ENCODE measurements at places on chromosomes 3 and 15.

DNA sequence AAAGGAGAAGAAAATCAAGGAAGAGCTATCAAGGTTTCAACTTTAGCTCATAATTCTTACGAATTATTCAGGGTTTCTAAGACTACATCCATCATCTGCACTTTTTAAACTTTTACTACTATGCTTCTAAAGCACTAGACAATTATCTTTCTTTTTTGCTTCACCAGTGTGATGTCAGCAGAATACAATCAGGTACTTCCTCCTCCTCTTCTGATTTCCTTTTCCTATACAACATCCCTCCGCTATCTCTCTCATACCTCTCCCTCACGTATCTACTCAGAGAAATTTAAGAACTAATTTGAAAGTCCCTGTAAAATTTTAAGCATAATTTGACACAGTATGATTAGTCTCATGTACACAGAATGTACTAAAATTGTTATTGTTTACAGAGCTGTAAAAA, 47.3 kb upstream of the USP50 start:
- DNase-seq = no peak

DNA sequence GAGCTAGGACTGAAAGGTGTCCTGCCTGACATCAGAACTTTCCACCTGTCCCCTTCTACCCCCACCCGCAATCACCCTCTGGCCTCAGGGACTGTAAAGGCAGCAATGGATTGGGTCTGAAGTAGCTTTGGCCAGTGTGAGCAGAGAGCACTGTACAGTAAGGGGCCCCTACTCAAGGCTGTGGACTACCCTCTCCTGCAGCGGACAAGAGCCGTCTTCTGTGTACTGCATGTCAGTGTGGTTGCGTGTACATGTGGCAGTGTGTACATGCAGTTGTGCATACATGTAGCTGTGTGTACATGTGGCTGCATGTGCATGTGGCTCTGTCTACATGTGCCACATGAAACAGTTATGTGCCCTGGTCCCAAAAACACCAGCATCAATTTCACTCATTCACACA, 205.9 kb upstream of the LINGO1 start:
- no peak for DNase-seq

DNA sequence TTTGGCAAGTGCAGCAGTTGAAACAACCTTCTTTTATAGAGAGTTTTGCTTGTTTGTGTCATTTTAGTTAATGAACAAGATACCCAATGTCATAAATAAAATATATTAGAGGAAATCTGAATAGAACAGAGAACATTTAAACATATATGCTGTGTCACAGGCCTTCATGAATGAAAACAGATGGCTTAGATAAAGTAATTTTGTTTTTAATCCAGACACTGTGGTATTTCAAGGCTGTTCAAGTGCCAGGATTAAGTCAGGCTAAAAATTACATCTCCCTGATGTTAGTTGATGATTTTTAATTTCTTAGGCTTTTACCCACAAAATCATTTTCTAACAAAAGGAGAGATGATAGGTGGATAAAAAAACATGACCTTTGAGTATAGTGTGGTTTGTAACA, 4.9 kb upstream of the ACKR4 start:
- DNase-seq = no peak

DNA sequence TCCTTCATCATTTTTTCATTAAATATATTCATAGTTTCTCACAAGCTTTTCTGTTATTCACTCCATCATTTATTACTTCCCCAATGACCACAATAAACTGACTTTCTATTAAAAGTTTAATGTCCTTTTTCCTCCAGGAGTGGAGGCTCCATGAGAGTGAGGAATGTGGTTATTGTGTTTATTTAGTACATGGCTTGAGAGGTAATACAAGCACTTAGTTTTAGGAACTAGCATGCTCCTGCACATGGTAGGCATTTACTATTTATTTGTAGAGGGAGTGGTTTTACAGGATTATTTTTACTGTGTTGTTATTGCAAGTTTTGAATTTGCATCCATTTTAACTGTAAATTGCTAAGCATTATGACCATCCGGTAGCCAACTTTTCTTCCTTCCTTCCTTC, 412.9 kb upstream of the SUCLG2 start:
- no peak for DNase-seq

DNA sequence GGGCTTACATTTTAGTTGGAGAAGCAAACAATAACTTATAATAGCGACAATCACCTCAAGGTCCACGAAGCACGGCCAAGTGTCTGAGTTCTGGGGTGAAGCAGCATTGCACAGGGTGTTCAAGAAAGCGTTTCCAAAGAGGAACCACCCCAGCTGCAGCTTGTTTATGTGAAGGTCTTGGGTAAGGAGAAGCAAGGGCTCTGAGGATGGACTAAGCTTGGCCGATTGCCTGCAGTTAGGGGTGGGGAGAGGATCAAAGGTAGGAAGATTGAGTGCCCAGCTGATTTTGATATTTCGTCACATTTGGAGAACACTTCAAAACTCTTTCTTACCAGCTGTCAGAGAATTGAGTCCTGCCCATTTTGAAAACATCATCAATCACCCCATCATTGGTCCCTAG, 321.6 kb upstream of the DNAJC19 start:
- DNase-seq = no peak

GRCh38 chr3:129184396-129184657, 631 bp upstream of the CNBP start:
- DNase-seq = peak; percentile 25

DNA sequence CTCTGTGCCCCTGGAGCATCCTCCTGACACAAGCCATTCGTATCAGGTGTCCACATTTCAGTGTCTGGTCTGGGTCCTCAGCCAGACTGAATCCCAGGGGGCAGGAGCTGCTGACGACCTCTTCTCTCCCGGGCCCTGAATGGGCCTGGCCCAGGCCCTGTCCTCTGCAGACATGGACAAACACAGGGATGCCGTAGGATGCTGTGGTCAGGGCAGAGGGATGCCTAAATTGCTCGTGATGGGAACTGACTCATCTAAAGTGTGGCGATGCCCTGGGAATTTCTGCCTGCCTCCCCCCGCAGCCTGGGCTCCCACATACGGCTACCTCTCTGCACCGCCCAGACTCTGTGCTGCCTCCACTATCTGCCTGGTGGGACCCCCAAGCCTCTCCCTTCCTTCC, 58.5 kb upstream of the CTSH start:
- DNase-seq = peak; percentile 85

DNA sequence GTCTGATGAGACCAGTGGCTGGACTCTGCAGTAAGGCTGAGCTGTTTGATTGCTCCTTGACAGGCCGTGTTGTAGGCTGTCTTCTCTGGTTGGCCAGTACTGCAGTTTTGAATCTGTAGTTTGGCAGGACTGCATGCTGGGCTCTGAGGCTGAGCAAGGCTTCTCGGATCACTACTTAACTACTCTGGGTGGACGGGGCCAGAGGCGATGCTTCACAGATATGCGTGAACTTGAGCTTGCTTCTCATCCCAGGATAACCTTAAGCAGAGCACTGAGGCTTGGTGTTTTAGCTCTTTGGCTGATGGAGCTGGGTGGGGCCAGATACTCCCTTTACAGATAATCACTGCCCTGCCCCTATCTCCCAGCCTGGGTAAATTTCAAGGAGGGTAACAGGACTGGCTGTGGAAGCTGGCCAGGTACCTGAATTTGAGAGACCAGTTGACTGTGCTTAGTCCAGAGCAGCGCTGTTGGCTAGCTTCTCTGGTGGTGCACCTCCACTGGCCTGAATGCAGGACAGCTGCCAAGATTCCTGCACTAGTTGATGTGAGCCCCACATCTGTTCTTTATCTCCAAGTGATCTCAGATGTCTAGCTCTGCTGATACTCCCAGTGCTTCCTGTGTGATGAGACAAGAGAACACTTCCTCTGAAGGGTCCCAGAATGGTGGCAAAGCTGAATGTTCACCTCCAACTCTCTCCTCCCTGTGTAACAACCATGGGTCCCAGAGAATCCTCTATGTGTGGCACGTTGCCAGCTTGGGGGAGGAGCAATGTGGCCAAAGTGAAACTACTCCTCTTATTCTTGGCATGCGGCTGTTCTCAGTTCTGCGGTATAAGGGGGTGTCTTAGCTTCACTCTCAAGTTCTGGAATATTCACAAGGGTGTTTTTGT, 37.9 kb downstream of the RPL39L start:
- DNase-seq = peak; percentile 72

DNA sequence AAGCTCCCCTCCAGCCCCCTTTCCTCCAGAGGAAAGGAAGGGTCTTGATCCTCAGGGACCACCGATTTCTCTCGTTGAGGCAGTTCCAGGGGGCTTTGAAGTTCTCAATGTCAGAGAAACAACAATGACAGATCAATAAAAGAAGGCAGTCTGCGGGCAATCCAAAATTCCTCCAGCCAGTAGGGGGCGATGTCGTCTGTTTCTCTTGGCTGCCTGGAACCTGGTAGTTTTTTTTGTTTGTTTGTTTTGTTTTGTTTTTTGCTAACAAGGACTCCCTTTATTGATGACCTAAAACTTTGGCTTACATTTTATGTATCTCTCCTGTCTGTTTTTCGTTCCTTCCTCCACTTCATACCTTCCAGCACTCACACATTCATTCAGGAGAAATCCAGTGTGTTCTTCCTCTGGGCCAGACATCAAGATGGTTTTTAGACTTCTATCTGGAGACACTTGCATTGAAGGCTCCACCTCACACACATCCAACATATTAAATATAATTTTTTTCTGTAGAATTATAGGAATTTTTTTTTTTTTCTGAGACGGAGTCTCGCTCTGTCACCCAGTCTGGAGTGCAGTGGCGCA, 276.6 kb downstream of the RPLP1 start:
- peak; percentile 24 for DNase-seq

DNA sequence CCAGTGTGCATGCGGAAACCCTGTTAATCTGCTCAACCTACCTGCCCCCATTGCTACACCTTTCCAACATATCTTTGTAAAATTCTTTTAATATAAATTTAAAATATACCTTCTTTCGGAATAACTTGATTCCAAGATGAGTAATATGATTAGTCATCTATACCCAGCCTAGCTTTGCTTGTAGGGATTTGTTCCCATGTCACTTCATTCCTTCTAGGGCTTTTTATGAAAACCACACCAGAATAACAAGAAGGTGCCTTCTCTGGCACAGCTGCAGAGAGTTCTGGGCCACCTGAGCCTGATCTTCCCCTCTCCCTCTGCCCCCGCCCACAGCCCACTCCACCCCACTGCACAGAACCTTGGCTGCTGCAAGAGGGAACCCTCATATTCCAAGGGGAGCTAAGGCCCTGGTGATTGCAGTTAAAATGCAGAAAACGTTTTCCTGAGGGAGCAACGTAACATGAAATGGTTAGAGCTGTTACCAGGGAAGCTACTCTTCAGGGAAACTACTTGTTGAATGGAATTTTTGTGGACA, 38.6 kb upstream of the HACD2 start:
- DNase-seq = no peak

- DNase-seq = no peak
Observed at GRCh38 chr15:96410175-96411055, 79.9 kb downstream of the NR2F2 start.

DNA sequence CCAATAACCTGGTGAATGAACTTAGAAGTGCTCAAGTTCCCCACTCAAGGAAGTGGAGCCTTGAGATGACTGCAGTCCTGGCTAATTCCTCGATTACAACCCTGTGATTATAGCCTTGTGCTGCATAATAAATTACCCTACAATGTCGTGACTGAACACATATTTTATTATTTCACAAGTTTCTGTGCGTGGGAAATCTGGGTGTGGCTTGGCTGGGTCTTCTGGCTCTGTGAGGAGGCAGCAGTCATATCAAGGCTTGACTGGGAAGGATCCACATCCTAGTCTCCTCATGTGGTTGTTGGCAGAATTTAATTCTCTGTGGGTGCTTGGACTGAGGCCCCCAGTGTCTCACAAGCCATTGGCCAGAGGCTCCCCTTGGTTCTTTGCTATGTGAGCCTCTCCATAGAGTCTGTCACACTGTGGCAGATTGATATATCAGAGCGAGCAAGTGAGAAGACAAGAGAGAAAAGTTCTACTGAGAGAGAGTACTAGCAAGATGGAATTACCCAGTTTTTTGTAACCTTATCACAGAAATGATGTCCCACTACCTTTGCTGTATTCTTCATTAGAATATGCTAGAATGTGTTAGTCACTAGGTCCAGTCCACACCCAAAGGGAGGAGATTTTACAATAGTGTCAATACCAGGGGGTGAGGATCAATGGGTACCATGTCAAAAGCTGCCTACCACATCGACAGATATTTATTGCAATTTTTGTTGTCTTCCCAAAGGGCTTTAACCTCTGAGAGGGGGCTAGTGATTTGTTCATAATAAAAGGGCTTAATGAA, 102.8 kb upstream of the TBC1D5 start:
- no peak for DNase-seq

DNA sequence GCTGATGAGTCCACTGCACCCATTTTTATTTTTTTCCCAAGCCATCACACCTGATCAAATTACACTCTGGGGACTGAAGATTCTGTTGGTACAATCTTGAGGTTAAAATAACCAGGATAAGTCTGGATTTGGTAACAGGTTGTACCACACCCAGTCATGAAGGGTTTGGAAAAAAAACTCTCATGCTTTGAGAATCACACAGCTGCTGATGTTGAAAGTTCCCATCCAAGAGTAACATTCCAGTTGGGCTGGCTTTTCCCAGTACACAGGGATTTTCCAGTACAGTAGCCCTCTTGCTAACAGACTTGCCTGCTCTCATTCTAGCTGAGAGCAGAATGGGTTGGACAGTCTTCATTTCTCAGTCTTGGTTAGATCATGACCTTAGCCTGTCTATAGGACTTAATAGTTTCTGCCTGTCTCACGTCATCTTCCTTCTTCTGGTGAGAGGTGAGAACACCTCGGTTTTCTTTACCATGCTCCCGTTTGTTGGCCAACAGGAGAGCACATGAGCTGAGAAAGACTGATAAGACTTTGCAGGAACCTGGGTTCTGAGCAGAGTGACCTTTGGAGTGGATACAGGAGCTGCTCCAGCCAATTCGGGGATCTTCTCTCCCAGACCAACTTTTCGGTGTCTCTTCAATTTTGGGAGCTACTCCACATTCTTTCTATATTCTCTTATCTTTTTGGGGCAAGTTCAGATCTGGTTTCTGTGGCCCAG, 300.1 kb upstream of the LYSMD4 start:
- no peak for DNase-seq

GRCh38 chr15:25736461-25736860, 126.7 kb downstream of the ATP10A start:
- no peak for DNase-seq

GRCh38 chr15:98070137-98070536, 109.6 kb downstream of the ARRDC4 start:
- peak; percentile 85 for DNase-seq

DNA sequence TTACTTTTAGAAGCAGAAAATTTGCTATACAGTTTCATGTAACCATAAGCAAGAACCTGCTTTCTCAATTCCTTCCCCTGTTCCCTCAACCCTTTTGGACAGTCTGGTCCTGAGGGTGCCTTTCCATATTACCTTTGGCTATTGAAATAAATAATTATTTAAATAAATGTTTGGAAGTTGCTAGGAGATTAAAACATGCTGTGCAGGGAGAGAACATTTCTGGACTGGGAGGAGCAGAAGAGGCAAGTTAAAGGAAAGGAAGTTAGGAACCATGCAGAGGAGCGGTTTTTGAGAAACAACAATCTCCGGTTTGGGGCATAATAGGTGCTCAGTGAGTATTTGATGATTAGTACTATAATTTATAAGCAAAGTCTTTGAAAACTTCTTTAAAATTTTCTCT, 41.8 kb downstream of the ZNF609 start:
- no peak for DNase-seq
